ENCODE measurements at places on chromosomes 13 and 19. TPM values are rescaled to one million over a fixed set of nuclear protein-coding genes. Genes with fewer than 3 reads are reported as not detected.
A peak's percentile ranks its signal among the peaks of the same experiment; 100 is the strongest.

DNA sequence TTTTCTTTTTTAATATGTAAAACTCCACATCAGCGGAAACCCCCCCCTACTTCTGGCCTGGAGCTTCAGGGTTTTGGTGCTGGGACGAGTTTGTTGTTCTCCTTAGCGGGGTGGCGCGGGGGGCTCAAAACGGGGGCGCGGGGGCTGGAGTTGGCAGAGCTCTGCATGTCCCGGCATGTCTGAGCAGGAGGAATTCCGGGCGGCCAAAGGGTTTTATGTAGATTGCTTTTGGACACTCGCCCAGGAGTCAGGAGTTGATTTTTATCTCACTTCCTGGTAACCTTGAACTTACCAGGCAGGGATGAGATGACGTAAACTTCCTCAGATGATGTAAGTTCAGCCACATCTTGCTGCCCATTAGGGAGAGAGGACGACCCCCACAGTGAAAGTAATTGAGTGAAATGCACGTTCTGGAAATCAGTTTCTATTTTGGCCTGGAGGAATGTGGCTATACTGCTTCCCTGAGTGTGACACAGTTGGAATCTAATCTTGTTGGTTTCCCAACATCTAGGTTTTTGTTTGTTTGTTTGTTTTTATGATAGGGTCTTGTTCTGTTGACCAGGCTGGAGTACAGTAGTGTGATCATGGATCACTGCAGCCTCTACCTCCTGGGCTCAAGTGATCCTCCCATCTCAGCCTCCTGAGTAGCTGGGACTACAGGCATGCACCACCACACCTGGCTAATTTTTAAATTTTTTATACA, 21.0 kb upstream of the GDF15 start:
- peaks cover 19% of the 10 kb centered on the region for H3K4me1 ChIP-seq
- DNase-seq: peak; percentile 97
- no peaks in the 10 kb centered on the region for H3K27me3 ChIP-seq
- peak overlapping the region; percentile 93 for H3K27ac ChIP-seq
- H3K4me3 ChIP-seq: no peak overlapping the region

DNA sequence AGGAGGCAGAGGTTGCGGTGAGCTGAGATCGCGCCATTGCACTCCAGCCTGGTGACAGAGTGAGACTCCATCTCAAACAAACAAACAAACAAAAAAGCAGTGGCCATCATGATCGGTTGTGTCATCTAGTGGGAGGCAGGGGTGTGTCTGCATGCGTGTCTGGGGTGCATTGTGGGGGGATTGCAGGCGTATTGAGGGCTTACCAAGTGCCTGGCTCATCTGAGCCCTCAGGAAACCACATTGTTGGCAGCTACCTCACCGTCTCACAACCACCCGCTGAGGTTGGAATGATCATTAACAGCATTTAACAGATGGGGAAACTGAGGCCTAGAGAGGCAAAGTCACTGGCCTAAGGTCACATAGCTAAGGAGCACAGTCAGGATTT, 30.5 kb downstream of the NFIC start:
- H3K27ac ChIP-seq: no peak overlapping the region
- no peak overlapping the region for H3K4me3 ChIP-seq
- no peaks in the 10 kb centered on the region for H3K27me3 ChIP-seq
- DNase-seq: peak; percentile 23
- peaks cover 7% of the 10 kb centered on the region for H3K4me1 ChIP-seq

GRCh38 chr19:19595171-19595701, 23.3 kb downstream of the PBX4 start:
- H3K4me1 ChIP-seq: peaks cover 23% of the 10 kb centered on the region
- H3K27ac ChIP-seq: peak overlapping the region; percentile 31
- H3K4me3 ChIP-seq: no peak overlapping the region

- DNase-seq: no peak
- H3K4me1 ChIP-seq: no peaks in the 10 kb centered on the region
- H3K36me3 ChIP-seq: no peaks in the 10 kb centered on the region
- no peaks in the 10 kb centered on the region for H3K27me3 ChIP-seq
These were observed 823.5 kb downstream of the GPC5 start for GRCh38 chr13:92221916-92222315.

KIR3DL1 gene
- not detected for total RNA-seq

DNA sequence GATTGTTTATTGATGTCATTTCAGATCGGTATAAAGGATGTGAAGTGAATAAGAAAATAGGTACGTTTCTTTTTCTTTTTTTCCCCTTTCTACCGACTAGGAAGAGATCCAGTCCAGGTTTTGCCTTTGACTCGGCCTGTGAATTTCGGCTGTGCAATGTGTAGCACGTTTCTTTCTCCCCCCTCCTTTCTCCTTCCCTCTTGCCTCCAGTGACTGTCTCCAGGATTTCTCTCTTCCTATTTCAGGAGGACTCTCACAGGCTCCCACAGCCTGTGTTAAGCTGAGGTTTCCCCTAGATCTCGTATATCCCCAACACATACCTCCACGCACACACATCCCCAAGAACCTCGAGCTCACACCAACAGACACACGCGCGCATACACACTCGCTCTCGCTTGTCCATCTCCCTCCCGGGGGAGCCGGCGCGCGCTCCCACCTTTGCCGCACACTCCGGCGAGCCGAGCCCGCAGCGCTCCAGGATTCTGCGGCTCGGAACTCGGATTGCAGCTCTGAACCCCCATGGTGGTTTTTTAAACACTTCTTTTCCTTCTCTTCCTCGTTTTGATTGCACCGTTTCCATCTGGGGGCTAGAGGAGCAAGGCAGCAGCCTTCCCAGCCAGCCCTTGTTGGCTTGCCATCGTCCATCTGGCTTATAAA, at the start of gene GPC6:
Gene GPC6, plus strand, starts transcription at position 185 of the 657 bp plus-strand sequence.
- H3K27ac ChIP-seq: peak within 1 kb of the TSS; percentile 87
- no peaks in the 10 kb centered on the region for H3K27me3 ChIP-seq
- DNase-seq: peak; percentile 90
- no peaks in the 10 kb centered on the region for H3K36me3 ChIP-seq
- peak within 1 kb of the TSS; percentile 82 for H3K4me3 ChIP-seq

COX6B2 gene
- total RNA-seq: not detected

ZNF558 gene
- total RNA-seq: 24.6 TPM

- no peak overlapping the region for H3K27ac ChIP-seq
- no peak for DNase-seq
- H3K4me3 ChIP-seq: no peak overlapping the region
- no peaks in the 10 kb centered on the region for H3K36me3 ChIP-seq
These were observed 225.6 kb downstream of the RAP2A start for GRCh38 chr13:97659602-97660001.

GRCh38 chr19:10510301-10510802, 6.9 kb downstream of the S1PR5 start:
- DNase-seq: peak; percentile 91
- peaks cover 19% of the 10 kb centered on the region for H3K27me3 ChIP-seq
- no peak overlapping the region for H3K27ac ChIP-seq
- no peak overlapping the region for H3K4me3 ChIP-seq
- H3K4me1 ChIP-seq: no peaks in the 10 kb centered on the region
- no peaks in the 10 kb centered on the region for H3K36me3 ChIP-seq

COL4A1 gene
- total RNA-seq: 412 TPM

DNA sequence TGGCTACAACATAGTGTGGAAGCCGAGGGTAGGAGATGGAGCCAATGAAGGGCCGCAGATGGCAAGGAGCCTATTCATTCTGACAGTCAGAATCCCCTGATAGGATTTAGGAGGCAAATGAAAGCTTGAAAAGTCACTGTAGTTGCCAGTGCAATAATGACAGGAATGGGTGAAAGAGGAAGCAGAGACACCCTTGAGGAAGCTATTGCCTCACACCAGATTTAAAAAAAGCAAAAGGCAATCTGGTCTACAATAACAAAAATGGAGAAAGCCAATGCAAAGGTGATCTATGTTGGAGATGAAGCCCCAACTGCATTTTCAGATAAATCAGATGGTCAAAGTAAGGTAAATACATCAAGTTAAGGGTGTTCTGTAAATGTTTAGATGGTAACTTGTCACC, 158.5 kb downstream of the TUBA3C start:
- H3K4me1 ChIP-seq: no peaks in the 10 kb centered on the region
- H3K27ac ChIP-seq: no peak overlapping the region

KASH5 gene
- not detected for total RNA-seq

GRCh38 chr13:21321269-21321668, 137.8 kb downstream of the ZDHHC20 start:
- H3K27me3 ChIP-seq: no peaks in the 10 kb centered on the region
- DNase-seq: no peak
- no peaks in the 10 kb centered on the region for H3K36me3 ChIP-seq
- H3K27ac ChIP-seq: no peak overlapping the region
- peaks cover 7% of the 10 kb centered on the region for H3K4me1 ChIP-seq

GRCh38 chr19:8363803-8364771, at the start of gene ANGPTL4:
Gene ANGPTL4 (plus strand): TSS chr19:8364155. CDS start chr19:8364322, 167 bp downstream.
- peaks cover 52% of the 10 kb centered on the region for H3K4me1 ChIP-seq
- no peaks in the 10 kb centered on the region for H3K27me3 ChIP-seq
- H3K27ac ChIP-seq: peak within 1 kb of the TSS; percentile 80
- DNase-seq: peak; percentile 91

DNA sequence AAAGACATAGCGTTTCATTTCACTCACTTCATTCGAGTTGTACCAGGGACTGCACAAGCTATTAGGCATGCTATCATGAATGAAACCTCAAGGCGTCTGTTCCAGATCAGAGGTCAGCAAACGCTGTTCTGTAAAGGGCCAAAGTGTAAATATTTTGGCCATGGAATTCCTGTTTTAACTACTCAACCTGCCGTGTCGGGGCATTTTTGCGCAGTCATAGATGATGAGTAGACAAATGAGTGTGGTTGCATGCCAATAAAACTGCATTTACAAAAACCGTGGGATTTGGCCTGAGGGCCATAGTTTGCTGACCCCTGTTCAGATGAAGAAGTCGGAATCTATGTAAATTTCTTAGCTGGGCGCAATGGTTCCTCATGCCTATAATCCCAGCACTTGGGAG, 6.5 kb downstream of the INSR start:
- no peak overlapping the region for H3K4me3 ChIP-seq
- H3K4me1 ChIP-seq: no peaks in the 10 kb centered on the region
- H3K36me3 ChIP-seq: no peaks in the 10 kb centered on the region
- DNase-seq: no peak
- H3K27me3 ChIP-seq: peaks cover 2% of the 10 kb centered on the region

TMEM145 gene
- not detected for total RNA-seq

Data from osteoblast (primary cell).